HCT116 (cell line): ENCODE measurements at places on chromosomes 3 and 15.

- DNase-seq: no peak
These were observed at the start of gene ERC2 for GRCh38 chr3:56468184-56469106. Gene ERC2 (minus strand): TSS chr3:56468467.

- no peak for DNase-seq
These were observed 72.9 kb downstream of the CHSY1 start for GRCh38 chr15:101178931-101179330.

DNA sequence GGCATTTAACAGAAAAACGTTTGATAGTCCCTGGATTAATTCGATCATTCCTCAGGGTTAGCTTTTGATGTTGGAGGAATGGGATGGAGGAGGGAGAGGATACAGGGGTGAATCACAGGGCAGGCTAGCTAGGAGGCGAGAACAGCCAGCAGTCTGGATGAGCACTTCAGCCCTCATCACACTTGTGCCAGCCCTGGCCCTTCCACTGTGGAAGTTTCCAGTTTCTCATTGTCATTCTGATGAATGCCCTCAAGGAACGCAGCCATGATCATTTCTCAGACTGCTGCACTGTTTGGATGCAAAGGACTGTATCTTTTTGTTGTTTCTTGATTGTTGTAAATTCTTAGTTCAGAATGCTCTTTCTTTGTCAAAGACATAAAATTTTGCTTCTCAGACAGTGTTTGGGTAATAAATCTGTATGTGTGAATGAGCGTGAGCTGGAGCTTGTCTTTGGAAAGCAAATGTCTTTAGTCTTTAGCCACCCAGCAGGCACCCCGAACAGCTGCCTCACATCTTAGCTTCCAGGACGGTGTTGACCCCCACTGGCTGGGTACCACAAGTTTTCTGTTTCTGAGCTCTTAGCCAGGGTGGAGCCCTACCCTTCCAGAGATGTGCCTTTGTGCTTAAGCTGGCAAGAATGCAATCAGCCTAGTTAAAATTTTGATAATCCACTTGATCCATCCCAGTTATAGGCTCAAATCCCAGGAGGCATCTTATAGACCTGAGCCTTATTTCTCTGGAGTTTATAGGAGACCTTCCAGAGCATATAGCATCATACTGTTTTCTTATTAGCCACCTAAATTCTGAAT is 121.1 kb downstream of the PDCD6IP start:
- no peak for DNase-seq

DNA sequence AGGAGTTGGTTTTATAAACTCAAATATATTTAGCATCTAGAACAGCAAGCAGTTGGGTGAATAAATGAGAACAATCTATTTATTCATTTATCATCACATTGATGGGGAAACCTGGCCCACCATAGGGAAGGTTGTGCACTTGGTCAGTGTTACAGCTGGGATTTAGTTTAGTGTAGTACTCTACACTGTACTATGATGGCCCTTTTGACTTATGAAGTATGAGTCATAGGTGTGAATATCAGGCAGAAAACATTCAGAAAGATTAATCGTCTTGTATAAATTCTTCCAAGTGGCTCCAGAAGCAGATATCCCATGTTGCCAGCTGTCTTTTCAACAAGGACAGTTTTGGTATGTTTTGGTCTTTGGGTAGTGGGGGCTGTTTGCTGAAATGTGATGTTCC is 38.0 kb downstream of the BBS4 start:
- no peak for DNase-seq

DNA sequence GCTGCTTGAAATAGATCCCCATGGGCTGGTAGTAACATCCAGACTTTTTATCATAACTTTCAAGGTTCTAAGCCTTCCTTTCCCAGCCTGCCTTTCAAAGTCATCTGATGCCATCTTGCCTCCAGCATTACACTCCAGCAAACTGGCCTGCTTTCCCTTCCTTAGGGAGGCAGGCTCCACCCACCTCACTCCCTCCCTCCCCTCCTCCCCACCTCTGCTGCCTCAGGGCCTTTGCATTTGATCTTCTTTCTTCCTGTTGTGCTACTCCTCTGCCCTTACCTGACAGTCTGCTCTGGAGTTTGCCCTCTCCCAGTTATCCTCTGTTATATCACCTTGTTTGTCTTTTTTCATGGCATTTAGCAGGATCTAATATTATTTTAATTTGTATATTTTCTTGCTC is 319.5 kb downstream of the KCNH8 start:
- no peak for DNase-seq

DNA sequence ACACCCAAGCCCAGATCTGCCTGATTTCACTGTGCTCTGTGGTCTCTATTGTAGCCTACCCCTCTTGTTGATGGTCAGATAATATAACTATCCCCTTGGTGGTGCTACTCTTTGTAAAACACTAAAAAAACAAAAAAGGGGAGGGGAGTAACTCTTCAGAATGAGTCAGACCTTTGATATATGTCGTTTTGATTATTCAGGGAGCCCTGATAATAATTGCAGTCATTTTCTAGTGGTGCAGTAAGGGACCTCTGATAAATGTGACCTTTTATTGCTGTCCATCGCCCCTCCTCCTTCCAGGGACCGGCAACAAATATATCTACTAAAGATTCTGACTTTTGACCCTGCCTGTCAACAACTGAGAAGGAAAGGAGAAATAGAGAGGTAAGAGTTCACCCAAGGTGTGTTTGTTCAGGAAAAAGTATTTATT is 45.1 kb upstream of the MAGI1 start:
- no peak for DNase-seq

DNA sequence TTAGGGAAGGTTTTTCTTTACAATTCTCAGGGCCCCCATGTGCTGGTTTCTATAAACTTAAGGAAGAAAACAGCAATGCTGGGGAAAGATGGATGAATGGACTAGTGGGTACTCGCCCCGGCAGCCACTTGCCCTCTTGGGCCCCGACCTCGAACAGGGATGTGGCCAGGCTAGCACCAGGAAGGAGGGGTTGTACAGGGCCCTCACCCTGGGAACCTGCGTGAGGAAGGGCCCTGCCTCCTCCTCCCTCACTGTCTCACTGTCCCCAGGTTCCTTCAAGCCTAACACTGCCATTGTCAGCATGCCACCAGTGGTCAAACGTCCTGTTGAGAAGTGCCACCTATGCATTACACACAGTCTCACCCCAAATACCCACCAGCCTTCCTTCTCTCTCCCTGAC is 9.1 kb downstream of the ADAMTS17 start:
- no peak for DNase-seq

DNA sequence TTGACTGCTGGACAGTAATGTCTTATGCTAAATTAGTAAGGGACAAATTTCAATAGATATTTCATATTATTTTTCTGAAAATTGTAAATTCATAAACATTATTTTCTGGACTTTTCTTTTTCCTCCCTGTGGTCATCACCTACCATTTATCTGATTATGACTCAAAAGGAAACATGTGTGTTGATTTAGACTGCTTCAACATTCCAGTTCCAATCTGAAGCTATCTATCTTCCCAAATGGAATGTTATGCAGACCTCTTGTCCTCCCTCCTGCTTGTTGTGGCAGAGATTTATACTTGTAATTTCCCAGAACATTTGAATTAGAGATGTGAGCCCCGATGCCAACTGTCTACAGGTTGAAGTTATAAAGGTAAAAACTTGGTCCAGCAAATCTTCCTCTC is 803.4 kb downstream of the TUSC7 start:
- DNase-seq: no peak

DNA sequence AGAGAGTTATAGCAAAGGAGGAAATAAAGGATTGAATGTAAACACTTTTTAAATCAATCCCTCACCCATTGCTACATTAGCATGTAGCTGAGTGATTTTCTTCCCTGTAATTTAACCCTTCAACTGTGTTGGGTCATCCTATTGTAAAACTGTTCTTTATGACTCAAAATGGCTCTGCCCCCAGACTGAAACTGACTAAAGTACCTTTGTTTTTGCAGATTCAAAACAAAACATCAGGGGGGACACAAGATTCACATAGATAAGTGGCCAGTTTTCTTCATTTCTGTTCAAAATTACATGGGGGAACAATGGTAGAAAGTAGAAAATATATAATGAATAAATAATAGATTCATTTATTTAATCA is 268.4 kb downstream of the IGSF11 start:
- no peak for DNase-seq

DNA sequence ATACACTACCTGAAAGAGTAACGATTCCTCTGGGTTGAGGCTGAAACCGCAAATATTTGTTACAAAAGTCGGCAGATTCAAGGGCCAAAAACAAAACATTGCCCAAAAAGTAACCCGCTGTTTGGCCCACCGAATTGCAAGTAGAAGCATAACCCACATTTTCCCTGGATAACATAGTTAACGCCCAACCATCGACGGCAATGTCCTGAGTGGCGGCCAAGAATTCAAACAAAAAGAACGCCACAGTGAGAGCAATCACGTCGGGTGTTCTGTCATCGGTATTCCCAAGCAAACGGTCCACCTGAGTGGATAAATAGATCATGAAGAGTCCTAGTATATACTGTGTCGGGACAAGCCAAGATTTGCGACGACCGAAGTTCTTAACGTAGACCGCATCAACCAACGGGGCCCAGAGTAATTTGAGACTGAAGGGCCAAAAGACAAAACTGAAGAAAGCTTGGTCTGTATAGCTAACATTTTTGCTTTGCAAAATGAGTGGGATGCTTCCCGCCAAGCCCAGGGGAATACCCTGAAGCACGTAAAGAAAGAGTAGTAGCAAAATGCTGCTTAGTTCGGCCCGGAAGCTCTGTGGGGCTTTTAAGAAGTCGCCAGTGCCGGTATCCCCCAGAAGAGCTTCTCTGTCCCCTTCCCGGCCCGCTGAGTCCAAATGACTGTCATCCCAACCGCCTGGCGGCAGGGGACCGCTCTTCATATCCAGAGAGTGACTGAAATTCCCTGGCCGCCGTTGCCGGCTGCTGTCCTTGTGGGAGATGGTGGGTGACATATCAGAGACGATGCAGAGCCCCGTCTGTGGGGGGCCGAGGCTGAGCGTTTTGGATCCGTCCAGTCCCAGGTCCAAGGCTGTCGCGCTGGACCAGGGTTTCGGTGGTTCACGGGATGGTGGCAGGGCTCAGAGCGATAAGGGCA is 750 bp downstream of the SLC33A1 start:
- DNase-seq: no peak

DNA sequence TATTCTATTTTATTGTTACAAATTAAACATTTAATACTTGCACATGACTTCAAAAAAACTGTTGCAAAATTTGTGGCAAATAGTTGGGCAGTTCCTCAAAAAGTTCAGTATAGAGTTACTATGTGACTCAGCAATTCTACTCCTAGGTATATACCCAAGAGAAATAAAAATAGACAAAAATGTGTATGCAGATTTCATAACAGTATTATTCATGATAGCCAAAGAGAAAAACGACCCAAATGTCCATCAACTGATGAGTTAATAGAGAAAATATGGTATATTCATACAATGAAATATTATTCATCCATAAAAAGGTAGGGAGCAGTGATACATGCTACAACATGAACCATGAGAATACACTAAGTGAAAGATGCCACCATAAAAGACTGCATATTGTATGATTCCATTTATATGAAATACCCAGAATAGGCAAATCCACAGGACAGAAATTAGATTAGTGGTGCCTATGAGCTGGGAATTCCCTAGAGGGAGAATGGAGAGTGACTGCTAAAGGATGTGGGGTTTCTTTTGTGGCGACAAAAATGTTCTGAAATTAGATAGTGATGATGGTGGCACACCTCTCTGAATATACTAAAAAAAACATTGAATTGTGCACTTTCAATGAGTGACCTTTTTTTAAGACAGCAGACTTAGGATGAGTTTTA is 31.6 kb upstream of the CLASP2 start:
- DNase-seq: no peak

GRCh38 chr15:98647774-98648653 is at the start of gene IGF1R:
Gene IGF1R (plus strand): TSS chr15:98648539. CDS start chr15:98649582, 1,043 bp downstream.
- peak; percentile 73 for DNase-seq

GRCh38 chr3:73719861-73720260 is 95.1 kb upstream of the PDZRN3 start:
- DNase-seq: no peak

DNA sequence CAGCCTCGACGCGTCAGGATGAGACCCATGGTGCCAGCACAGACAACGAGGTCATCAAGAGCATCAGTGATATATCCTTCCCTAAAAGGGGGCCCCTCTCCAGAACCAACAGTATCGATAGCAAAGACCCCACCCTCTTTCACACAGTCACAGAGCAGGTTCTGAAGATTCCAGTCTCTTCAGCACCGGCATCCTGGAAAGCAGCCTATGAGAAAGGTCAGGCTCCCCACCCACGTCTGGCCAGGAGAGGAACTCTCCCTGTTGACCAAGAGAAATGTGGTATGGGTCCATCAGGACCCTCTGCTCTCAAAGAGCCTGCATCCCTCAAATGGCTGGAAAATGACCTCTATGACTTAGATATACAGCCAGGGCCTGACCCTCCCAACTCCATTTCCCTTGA is 11.6 kb downstream of the ANKRD34C start:
- no peak for DNase-seq

- DNase-seq: no peak
These were observed 11.6 kb upstream of the SEMA5B start for GRCh38 chr3:123039178-123039577.
